ENCODE measurements at places on chromosomes 7 and 10.

GRCh38 chr10:74075906-74076305, 74.7 kb downstream of the AP3M1 start:
- no peak for DNase-seq

DNA sequence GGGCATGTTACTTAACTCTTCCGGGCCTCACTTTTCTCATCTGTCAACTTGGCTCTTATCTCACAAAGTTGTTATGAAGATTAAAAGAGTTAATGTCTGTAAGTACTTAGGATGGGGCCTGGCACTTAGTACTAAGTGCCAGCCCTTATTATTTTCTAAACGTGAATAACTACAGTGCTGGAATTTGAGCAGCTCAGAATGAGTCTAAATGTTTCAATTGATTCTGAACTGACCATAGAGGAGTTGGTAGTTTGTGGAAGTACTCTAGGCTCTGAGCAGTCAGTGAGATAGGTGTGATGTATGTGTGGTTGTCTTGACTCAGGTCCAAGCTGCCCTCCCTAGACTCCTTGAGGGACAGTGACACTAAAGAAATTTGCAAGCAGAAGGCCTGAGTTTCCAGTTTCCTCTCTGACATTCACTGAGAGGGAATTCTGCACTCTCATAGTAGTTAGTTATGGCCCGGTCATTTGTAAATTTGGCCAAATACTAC, 18.5 kb upstream of the JAZF1 start:
- DNase-seq = no peak

- no peak for DNase-seq
Observed at GRCh38 chr10:102743078-102743587, 615 bp upstream of the WBP1L start.

DNA sequence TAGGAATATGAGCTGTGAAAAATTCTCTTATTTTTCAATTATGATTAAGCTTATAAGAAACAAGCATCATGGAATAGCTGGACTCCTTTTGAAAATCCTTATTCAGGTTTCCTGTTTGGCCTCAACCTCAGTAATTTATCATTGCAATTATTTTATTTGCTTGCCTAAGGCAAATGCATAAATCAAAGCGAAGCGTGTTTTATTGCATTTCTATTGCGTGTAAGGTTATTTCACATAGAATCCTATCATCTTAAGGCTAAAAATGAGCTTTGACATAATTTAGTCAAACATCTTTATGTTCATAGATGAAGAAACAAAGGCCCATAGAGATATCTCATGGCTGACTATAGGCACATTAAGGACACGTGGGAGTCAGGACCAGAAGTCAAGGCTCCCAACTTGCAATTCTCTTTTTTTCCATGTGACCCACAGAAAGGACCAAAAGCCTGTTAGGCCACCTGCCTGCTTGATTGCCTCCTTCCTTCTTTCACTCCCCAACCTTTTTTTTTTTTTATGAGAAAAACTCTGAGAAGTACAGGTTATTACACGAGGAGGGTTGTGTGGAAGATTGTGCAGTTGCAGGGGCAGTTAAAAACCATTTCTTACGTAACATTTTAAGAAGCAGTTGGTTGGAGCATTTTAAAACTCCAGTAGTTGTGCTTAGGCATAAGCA, 261.0 kb downstream of the HDAC9 start:
- no peak for DNase-seq

- DNase-seq = no peak
Observed at GRCh38 chr7:38186593-38187314, 8.7 kb downstream of the STARD3NL start.

GRCh38 chr10:100786591-100786990, 41.2 kb downstream of the PAX2 start:
- no peak for DNase-seq

- DNase-seq = no peak
Observed at GRCh38 chr7:136167991-136168390, 190.8 kb upstream of the MTPN start.

GRCh38 chr10:26689399-26689798, 8.1 kb upstream of the PDSS1 start:
- no peak for DNase-seq

DNA sequence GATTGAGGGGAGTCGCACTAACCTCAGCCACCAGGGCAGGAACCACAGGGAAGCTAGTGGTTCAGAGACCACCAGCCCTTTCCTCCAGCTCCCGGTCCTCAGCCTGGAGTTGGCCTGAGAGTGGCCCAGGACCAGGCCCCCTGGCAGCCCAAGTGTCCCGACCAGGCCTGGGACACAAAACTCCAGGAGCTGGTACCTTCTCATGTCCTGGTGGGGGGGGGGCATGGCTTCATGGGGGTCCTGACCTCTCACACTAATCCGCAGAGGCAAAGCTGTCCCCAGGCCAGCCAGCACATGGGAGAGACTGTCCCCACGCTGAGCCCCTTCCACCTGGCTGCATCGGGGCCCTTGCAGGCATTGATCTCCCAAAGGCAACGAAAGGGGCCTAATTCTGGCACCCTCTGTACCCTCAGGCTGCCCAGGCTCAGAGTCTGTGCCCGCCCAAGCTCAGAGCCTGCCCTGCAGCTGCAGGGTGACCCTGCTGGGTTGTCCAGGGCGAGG, 28.2 kb downstream of the GPRIN2 start:
- DNase-seq = no peak

- no peak for DNase-seq
Observed at GRCh38 chr10:27804136-27804535, 58.5 kb upstream of the MKX start.

DNA sequence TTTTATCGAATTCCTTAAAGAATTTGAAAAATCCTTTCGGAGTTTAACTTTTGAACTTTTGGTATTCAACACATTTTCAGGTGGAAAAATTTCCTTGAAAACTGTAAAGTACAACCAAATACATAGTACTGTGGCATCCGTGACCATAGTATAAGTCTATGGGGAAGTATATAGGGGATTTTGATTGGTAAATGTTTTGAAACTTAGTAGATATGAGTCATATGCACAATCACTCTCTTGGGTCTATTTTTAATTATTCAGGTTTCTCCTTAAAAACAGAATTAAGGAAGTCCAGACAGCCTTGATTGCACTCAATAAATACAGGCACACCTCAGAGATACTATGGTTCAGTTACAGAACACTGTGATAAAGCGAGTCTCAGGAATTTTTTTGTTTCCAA, 64.2 kb downstream of the AVL9 start:
- DNase-seq = no peak

Data from stimulated activated CD8-positive, alpha-beta memory T cell treated with anti-CD3 and anti-CD28 coated beads, Interleukin-12 subunit alpha, Interleukin-12 subunit beta, amount 100 ng/mL, for 1 hour (primary cell).